NCI-H1417 treated with DMSO at 0.1 percent for 48 hours (cell line): ENCODE measurements at places on chromosomes 12 and 14.

GRCh38 chr12:27331291-27331926 lies 1.2 kb upstream of the BMAL2 start:
- DNase-seq = no peak

DNA sequence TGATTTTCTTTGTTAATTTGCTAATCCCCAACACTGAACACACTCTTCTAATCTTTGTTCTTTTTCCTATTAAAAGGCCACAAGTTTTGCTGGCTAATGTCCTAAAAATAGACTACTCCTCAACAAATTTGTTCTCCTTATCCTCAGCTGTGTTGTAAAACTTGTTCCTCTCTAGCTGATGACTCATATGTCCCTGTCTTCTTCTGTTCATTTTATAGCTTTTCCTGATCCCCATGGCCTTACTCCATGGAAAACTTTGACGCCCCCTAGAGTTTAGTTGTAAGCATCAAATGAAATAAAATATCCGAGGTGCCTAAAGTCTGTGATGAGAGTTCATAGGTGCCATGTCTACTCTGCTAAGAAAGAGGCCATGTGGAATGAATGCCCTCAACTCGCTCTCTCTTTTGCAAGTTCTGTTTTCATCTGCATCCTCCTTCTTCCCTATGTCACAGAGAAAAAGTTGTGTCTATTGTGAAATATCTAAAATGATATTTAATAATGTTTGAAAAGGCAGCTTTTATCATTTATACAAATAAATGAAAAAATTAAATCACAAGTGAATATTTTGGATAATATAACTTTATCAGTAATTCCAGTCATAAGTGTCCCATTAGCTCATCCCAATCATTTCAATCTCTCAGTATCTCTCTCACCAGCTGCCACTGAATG lies 237.9 kb downstream of the IPO8 start:
- DNase-seq = no peak

GRCh38 chr12:50222275-50222783 lies 55.2 kb upstream of the CERS5 start:
- DNase-seq = no peak

DNA sequence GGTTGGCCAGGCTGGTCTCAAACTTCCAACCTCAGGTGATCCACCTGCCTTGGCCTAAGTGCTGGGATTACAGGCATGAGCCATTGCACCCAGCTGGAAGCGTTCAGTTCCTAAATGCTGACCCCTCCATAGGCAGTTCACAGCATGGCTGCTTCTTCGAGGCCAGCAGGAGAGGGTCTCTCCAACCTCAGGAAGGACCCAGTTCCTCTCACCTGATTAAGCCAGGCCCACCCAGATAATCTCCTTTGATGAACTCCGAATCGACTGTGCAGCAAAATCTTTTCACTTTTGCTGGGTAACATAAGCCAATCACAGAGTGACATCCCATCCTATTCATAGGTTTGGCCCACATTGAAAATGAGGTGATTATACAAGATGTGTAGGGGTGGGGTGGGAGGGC lies 165.1 kb downstream of the ADCK1 start:
- no peak for DNase-seq

GRCh38 chr12:70652451-70652850 lies 15.2 kb upstream of the PTPRB start:
- no peak for DNase-seq

DNA sequence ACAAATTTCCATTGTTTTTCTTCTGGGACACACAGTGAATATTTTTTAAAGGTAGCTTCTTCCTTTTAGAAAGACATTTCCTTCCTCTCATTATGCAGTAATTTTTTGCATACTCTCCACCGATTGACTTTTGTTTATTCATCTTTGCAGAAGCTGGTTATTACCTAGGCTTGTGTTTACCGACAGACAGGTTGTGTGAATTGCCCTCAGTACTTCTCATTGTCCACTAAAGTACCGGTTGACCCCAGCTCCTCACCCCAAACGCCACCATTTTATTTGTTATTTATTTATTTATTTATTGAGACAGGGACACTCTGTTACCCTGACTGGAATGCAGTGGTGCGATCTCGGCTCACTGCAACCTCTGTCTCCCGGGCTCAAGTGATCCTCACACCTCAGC lies 63.4 kb upstream of the MYL2 start:
- no peak for DNase-seq

DNA sequence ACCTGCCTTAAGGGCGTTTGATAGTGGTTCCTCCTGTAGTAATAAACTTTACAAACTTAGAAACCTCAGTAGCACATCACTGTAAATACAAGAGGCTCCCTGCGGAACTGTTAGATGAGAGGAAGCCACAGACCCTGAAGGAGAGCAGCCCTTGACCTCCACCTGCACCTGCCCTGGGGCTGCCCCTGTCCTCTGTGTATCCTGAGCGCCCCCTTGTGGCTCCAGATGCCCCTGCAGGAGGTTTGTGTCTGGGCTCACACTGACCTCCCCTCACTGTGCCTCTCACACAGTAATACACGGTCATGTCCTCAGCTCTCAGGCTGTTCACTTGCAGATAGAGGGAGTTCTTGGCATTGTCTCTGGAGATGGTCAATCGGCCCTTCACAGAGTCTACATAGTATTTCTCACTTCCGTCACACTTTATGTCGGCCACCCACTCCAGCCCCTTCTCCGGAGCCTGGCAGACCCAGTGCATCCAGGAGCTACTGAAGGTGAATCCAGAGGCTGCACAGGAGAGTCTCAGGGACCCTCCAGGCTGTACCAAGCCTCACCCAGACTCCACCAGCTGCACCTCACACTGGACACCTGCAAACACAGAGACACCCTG lies 1059.8 kb downstream of the TMEM121 start:
- no peak for DNase-seq

DNA sequence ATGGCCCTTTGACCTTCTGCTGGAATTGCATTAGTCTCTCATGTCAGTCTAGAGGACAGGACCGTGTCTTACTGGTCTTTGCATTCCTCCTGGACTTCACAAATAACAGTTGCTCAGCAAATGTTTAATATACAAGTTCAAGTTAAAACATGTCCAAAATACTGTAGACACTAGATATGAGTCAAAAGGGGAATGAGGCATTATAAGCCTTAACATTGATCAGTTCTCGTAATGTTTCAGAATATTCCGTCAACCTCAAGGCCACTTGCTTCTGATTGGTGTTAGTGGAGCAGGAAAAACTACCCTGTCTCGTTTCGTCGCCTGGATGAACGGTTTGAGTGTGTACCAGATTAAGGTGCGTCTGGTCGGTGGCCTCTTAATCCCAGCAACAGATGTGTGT lies 59.9 kb downstream of the HSP90AA1 start:
- no peak for DNase-seq

DNA sequence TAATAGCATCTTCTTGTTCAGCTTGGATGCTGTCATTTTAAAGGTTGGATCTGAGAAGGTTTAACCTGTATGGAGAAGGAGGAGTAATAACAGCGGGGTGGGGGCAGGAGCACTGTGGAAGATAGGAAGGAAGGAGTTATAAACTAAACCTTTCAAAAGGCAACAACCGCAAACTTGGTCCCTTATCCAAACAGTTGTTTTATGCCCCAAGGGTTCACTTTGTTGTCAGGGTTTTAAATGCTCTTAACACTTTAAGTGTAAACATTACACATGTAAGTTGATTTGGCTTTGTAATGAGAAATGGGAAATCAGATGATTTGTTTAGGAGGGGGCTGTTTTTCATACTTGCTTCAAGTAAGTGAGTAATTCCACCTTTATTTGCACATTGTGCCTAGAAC lies 3.0 kb downstream of the NPAS3 start:
- DNase-seq = no peak

DNA sequence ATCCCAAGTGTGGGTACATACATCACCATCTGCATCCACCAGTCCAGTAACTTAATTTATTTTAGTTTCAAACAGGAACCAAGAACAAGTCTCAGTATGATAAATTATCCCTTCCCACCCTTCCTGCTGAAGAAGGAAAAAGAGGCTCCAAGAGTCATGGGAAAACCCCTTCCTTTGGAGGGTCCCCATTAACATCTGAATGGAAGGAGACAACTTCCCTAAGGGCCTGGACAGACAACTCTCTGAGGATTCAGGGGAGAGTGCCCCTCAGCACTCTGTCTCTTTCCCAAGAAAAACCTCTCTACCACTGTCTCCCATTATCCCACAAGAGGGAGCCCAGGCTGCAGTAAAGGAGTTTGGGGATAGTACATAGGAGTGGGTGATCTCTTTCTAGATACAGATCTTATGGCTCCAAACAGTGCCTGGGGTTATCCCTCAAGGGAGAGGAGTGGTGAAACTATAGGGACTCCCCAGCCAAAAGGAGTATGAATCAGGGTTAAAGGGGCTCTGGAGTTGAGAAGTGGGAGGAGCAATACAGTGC lies 6.2 kb downstream of the WNT10B start:
- no peak for DNase-seq

GRCh38 chr12:94046626-94047410 lies 101.6 kb upstream of the PLXNC1 start:
- DNase-seq = no peak

- no peak for DNase-seq
These were observed 221.8 kb downstream of the MSRB3 start for GRCh38 chr12:65500091-65500900.

DNA sequence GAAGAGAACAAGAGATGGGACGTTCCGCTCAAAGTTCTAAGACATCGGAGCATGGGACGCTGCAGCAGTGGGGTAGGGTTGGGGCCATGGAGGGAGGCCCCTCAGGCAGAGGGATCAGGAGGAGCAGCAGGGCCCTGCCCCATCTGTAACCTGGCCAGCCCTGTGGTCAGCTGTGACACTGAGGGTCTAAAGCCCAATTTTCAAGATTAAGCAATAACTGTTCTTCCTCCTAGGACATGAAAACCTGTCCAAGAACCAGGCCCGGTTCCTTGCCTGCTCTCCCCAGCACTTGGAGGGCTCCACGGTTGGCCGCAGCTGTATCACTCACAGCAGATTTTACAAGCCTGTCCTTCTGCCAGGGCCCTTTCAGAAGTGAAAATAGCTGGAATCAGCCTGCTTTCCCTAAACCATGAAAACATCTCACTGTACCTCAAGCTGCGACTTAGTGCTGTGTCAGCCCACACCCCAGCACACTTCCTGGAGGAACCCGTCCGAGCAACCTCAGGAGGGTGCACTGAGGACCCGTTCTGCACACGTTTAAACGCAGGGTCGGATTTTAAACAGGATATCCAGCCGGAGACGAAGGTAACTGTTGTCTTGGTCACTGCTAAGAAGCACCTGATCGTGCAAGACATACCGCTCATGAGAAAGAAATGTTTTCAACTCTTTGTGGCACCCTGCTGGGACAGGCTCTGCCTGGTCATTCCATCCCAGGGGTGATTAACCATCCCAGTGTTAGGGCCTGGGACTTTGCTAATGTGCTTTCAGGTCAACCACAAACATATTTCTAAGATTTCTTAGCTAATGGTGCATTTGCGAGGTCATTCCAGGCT lies 201.9 kb upstream of the DIO3 start:
- no peak for DNase-seq

DNA sequence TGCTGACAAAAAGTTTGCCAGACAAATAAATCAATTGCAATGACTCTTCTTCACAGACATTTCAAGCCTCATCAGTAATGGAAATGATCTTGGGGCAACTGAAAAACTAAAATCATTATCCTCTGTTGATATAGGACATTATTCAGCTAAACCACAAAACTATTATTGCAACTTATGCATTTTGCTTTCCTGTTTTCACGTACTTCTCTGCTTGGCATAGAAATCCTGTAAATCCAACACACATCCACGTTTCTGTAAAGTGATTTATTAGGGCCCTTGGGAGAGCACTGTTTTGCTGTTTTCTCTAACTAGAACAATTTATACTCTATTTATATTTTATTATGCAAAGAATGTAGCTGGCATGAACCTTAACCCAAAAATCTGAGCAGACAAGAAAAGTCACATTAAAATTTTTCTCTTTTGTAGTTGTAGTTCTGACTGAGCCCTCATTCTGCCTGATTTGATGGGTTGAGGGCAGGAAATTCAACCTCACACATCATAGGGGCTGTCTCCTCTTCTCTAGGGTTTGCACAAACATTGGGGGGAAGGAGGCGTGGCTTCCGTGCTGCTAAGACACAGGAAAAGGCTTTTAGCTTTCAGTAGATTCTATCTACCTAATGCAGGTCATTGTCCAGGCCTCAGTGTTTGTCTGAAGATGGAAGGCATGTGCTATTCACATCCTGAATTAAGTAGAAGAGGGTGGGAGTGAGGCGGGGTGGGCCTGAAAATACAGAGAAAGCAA lies 11.5 kb upstream of the NUP107 start:
- no peak for DNase-seq

DNA sequence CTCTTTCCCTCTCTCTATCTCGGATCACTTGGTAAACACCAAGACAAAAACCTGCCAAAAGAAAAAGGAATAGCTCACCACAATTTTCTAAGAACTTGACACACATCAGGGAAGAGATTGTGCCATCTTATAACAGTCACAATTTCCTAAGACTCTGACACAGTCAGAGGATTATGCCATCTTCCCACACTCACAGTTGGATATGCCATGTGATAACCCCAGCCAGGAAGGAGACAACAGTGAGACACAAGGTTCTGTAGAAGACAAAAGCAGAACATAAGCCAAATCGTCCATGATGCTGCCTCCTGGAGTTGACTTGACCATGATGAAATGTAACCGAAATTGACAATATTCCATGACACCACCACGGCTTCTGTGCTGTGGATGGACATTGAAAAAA lies 2.8 kb upstream of the CLEC9A start:
- DNase-seq = no peak

- no peak for DNase-seq
These were observed 144.2 kb downstream of the ESR2 start for GRCh38 chr14:64149921-64150320.

DNA sequence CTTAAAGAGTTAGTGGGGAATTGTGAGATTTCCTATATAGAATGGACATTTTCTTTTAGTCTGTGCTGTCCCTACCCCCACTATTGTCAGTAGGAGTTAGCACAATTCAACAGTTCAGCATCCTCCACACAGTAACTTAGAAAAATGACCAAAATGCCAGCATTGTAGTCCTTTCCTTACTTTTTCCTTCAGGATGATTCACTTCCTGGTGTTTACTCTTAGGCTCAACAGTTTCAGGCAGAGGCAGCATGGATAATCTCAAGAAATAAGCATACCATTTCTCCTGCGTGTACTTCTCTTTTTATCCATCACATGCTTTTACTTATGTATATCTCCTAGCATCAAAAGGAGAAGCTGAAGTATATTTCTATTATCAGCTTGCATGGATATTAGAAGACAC lies 683.4 kb downstream of the SLC16A7 start:
- DNase-seq = no peak

DNA sequence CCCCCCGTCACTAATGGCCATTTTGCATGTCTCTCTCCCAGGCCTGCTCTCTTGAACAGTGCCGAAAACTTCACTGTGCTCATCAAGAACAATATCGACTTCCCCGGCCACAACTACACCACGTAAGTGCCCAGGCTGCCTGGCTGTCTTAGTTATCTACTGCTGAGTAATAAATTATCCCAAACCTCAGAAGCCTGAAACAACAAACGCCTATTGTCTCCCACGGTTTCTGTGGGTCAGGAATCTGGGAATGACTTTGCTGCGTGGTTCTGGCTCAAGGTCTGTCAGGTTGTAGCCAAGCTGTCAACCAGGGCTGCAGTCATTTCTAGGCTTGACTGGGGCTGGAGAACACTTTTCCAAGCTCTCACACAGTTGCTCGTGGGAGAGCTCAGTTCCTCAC lies 32.6 kb downstream of the P2RX7 start:
- no peak for DNase-seq
